ENCODE measurements at places on chromosomes 16 and 17. TPM values are rescaled to one million over a fixed set of nuclear protein-coding genes. Genes with fewer than 3 reads are reported as not detected.

The MMP25 gene
- 0.01 TPM for polyA plus RNA-seq

The CA7 gene
- polyA plus RNA-seq = not detected

The ELOB gene
- 212 TPM for polyA plus RNA-seq

The TMC7 gene
- 0.40 TPM for polyA plus RNA-seq

The TRPV3 gene
- polyA plus RNA-seq = 0.54 TPM

The ITGAD gene
- not detected for polyA plus RNA-seq

The KRTAP4-1 gene
- polyA plus RNA-seq = 0.12 TPM

The HP gene
- polyA plus RNA-seq = not detected

The ABCA6 gene
- polyA plus RNA-seq = 0.22 TPM

The SNF8 gene
- 104 TPM for polyA plus RNA-seq

The PYDC1 gene
- not detected for polyA plus RNA-seq

The MKS1 gene
- polyA plus RNA-seq = 14.1 TPM

The BAHCC1 gene
- 3.1 TPM for polyA plus RNA-seq

The PALB2 gene
- 5.7 TPM for polyA plus RNA-seq

The AIPL1 gene
- not detected for polyA plus RNA-seq

The CETP gene
- 0.04 TPM for polyA plus RNA-seq

The SAMD14 gene
- polyA plus RNA-seq = 2.7 TPM

The LHX1 gene
- not detected for polyA plus RNA-seq

The LASP1 gene
- polyA plus RNA-seq = 254 TPM

The CCL13 gene
- polyA plus RNA-seq = 0.22 TPM

The RASD1 gene
- 0.90 TPM for polyA plus RNA-seq

The BCL6B gene
- polyA plus RNA-seq = not detected

The SLC46A1 gene
- polyA plus RNA-seq = 5.9 TPM

The TXNDC11 gene
- 45.1 TPM for polyA plus RNA-seq

The CD7 gene
- 0.06 TPM for polyA plus RNA-seq

The HIGD1B gene
- not detected for polyA plus RNA-seq

The IFI35 gene
- 42.5 TPM for polyA plus RNA-seq

The SCNN1B gene
- polyA plus RNA-seq = not detected

The PIK3R5 gene
- not detected for polyA plus RNA-seq

The RSPRY1 gene
- 35.3 TPM for polyA plus RNA-seq

The LMF1 gene
- 14.8 TPM for polyA plus RNA-seq

The GPR179 gene
- not detected for polyA plus RNA-seq

The AGRP gene
- not detected for polyA plus RNA-seq

The NTN1 gene
- polyA plus RNA-seq = 0.06 TPM

The MSRB1 gene
- 44.4 TPM for polyA plus RNA-seq

The ASGR1 gene
- 0.56 TPM for polyA plus RNA-seq

The LLGL1 gene
- polyA plus RNA-seq = 38.9 TPM

The SCNN1G gene
- not detected for polyA plus RNA-seq

The SLC25A11 gene
- polyA plus RNA-seq = 38.5 TPM

The KRTAP4-5 gene
- not detected for polyA plus RNA-seq

The CCL14 gene
- not detected for polyA plus RNA-seq

The DYNLRB2 gene
- polyA plus RNA-seq = 0.50 TPM

The RGS11 gene
- polyA plus RNA-seq = 2.2 TPM

The MAFG gene
- polyA plus RNA-seq = 20.6 TPM

The MT4 gene
- polyA plus RNA-seq = not detected

The IGFBP4 gene
- 1,200 TPM for polyA plus RNA-seq

The GPT2 gene
- polyA plus RNA-seq = 22.3 TPM

The MRPL27 gene
- 142 TPM for polyA plus RNA-seq

The GLIS2 gene
- polyA plus RNA-seq = 4.8 TPM

The ITGA2B gene
- 0.11 TPM for polyA plus RNA-seq
